ENCODE measurements at places on chromosomes 7 and 10.

GRCh38 chr7:51020944-51021343, 238.2 kb upstream of the GRB10 start:
- DNase-seq = no peak

DNA sequence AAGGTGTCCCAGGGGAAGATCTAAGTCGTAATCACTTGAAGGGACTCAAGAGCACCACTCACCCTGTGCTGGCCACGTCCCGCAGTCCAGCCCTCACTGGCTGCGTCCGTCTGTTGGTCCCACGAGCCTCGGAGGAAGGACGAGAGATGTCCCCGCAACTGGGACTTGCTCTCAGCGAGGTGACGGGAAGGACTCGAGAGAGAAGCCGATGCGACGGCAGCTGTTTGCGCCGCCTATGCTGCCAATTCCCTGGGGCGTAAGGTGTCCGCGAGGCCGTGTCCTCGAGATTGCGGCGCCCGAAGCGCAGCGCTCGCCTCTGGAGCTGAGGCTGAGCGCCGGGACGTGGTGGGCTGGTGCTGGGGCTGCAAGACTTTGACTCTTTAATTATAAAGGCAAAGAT, 100.6 kb upstream of the SEMA3E start:
- no peak for DNase-seq

GRCh38 chr10:85619832-85620231, 746.8 kb downstream of the GRID1 start:
- no peak for DNase-seq

GRCh38 chr7:50690541-50691011, 92.1 kb downstream of the GRB10 start:
- DNase-seq = no peak

DNA sequence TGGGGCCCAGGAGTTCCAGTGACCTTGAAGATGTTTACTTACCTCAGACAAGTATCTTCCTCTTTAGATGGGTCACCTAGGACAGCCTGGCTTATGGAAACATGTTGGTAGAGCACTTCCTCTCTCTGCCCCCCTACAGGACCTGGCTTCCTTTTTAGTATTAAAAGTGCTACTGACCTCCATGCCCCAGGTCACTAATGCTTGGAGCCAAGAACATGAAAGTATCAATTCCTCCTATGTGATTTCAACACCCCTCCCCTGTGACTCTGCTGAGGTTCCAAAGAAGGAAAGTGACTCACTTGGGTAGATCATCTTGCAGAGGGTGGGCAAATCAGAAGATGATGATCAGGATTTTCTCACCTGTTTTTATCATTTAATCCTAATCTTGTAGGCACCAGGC, 125.3 kb upstream of the CCDC6 start:
- no peak for DNase-seq

- no peak for DNase-seq
Measured at GRCh38 chr7:104241538-104242209, 33.9 kb upstream of the ORC5 start.

Data from EH (cell line).